ENCODE measurements at places on chromosomes 12 and 14.

DNA sequence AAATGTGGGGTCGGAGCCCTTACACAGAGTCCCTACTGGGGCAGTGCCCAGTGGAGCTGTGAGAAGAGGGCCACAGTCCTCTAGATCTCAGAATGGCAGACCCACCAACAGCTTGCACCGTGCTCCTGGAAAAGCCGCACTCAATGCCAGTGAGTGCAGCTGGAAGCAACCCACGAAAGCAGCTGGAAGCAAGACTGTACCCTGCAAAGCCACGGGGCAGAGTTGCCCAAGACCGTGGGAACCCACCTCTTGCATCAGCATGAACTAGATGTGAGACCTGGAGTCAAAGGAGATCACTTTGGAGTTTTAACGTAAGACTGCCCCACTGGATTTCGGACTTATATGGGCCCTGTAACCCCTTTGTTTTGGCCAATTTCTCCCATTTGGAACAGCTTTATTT lies 12.3 kb downstream of the GTF2A1 start:
- DNase-seq, result no peak

GRCh38 chr12:83472350-83472749 lies 785.6 kb downstream of the TMTC2 start:
- no peak for DNase-seq

- no peak for DNase-seq
Observed at GRCh38 chr14:75831952-75832351, 149.8 kb downstream of the TGFB3 start.

DNA sequence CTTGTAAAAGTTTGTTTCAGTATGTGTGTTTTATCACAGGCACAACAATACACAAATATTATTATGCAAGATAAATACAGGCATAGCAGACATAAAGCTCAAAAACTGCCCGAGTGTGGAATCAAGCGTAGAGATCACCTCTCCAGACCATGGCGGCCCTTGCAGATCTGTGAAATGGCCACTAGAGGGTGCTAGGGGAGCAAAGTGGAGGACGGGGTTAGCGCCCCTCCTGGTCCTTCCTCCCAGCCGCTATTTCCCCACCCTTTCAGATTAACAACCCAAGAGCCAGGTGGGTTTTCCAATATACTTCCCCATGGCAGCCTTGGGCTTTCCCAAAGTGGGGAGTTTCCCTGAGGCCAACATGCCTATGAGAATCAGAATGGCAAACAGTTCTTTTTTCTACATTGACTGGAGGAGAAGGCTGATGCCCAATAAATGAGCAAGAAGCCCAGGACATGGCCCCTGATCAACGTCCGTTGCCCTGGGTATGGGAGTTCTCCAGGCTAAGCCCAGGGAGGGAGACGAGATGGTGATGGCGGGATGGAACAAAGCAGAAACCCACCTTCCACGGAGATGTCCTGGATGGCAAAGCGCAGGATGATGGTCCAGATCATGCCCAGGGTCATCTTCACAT lies 67.4 kb downstream of the ACTN1 start:
- peak; percentile 82 for DNase-seq

GRCh38 chr14:69471916-69472315 lies 12.6 kb upstream of the PLEKHD1 start:
- no peak for DNase-seq

GRCh38 chr12:115305275-115305674 lies 621.3 kb upstream of the TBX3 start:
- DNase-seq, result no peak

GRCh38 chr12:19191563-19191962 lies 62.0 kb downstream of the PLEKHA5 start:
- no peak for DNase-seq

- DNase-seq, result no peak
Observed at GRCh38 chr12:110311903-110312302, 30.9 kb downstream of the ATP2A2 start.

- no peak for DNase-seq
Observed at GRCh38 chr14:55277972-55278740, 6.9 kb downstream of the FBXO34 start.

- DNase-seq, result no peak
Observed at GRCh38 chr12:29895966-29896365, 112.2 kb upstream of the TMTC1 start.

- DNase-seq, result no peak
Observed at GRCh38 chr12:131230340-131231031, 276.8 kb downstream of the ADGRD1 start.

- no peak for DNase-seq
Observed at GRCh38 chr14:64349741-64350490, 38.2 kb upstream of the MTHFD1 start.

- peak; percentile 95 for DNase-seq
Observed at GRCh38 chr12:52307836-52308805, 13.1 kb downstream of the KRT83 start.

DNA sequence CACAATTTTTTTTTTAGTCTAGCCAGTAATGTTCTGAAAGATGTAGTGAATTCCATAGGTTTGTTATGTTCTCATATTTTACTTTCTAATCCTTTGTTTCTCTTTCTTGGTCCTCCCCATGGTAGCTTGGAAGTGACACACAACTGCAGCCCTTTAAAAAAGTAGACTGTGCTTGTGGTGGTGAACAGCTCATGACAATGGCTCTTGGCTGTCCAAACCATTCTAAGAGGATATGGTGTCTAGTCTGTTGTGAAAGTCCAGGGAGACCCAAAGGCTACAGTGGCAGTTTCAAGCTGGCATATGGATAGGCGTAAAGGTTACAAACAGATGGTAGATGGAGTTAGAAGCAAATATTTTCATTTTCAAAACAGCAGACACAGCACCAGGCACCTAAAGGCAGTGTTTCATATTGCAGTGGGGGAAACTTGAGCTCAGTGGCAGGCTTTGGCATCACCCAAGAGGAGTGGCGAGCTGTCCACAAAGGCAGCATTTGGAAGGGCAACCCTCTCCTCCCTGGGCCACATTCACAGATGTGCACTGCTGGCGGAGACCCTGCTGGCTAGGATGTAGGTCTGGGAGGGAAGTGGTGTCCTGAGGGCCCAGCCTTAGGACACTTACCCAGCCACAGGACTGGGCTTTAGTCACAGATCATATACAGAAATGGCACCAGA lies 102.1 kb downstream of the DYRK2 start:
- no peak for DNase-seq

Measured in retina (tissue), 1 donor.